ENCODE measurements at places on chromosomes 16 and 17.
A peak's percentile ranks its signal among the peaks of the same experiment; 100 is the strongest.

DNA sequence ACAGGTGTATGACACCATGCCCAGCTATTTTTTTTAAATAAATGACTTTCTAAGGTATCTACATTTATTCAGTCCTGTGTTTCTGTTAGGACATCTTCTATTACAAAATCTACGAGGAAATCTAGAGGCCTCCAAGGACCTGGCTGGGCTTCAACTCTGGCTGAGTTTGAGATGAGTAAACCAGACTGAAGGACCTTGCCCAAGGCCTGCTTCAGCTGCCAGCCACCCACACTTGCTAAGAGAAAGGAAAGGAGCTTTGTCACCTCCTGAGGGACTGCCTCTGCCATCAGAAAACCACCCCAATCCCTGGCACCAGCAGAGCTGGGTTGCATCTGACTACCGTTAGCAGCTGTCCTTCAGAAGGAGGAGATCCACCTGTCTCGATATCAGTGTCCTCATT, 1.3 kb upstream of the MYO1D start:
- DNase-seq = no peak

DNA sequence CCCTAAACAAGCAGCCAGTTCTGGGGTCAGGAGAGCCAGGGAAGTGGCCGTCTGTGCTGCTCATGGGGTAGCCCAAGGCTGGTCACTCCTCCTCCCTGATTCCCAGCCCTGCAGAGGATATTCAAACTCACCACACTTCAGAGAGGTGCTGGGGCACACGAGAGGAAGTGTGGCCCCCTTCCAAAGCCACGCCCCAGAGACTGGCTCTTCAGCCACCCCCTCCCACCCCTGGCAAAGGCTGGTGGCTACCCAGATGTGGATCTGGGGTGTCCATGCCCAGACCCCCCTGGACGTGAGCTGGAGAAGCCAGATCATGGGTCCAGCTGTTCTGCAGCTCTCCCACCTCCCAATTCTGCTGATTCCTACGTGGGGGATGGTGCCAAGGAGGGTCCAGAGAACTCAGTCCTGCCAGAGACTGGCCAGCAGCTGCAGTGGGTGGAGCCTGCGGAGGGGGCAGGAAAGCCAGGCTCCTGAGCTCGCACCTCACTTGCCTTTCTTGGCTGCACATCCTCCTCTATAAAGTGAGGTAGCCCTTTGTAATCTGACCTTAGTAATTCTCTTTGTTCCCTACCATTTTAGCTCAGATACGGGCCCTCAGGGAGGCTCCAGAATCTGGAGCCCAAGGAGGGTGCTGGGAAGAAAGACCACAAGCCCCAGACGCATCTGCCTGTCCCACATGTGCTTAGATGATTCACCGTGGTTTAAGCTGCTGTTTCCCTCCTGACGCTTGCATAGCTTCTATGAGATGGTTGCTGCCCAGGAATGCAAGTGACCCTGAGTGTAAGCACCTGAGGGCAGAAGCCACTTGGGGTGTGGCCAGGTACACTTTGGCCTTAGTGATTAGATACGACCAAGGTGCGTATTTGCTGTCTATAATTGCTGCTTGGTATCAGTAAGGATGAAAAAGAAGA, 15.3 kb downstream of the SDK2 start:
- DNase-seq = no peak

- DNase-seq = no peak
Observed at GRCh38 chr17:50311112-50311460, 34.8 kb upstream of the XYLT2 start.

GRCh38 chr17:20171741-20172365, 162.7 kb downstream of the SPECC1 start:
- DNase-seq = no peak

- no peak for DNase-seq
Observed at GRCh38 chr17:79294459-79295071, 219.9 kb downstream of the ENGASE start.

GRCh38 chr17:43758086-43758485, 505 bp downstream of the SOST start:
- no peak for DNase-seq

- no peak for DNase-seq
Observed at GRCh38 chr17:10119203-10120108, 79.0 kb downstream of the GAS7 start.

DNA sequence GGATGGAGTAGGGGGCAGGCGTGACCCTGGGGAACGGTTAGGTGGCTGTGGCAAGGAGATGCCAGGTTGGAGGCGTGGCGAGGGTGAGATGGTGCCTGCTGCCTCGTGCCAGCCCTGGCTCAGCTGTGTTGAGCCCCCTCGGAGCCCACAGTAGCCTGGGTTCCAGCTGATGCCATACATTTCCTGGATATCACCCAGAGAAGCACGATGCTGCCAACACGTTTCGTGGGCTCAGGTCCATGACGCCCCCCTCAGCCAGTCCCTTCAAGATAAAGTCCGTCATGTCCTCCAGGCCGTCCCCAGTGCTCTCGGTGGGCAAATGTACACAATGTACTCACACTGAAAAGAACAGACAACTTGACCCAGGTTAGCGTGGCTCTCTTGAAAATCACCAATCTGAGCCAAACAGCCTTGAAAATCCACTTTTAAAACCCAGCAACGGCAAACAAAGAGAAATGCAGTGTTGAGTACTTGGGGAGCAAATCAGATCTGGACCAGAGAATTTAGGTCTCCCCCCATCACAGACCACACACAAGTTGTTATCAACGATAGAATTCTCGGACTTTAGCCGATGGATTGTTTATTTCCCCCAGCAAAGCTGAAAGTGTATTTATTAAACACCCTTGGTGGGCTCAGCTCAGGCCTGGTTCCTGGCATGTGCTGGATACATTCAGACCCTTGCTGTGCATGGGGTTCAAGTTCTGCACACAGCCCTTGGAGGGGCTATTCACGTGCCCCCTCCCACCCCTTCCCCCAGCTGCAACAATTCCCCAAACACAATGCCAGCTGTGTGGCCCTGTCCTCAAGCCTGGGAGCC, 102.8 kb upstream of the PLCG2 start:
- no peak for DNase-seq

DNA sequence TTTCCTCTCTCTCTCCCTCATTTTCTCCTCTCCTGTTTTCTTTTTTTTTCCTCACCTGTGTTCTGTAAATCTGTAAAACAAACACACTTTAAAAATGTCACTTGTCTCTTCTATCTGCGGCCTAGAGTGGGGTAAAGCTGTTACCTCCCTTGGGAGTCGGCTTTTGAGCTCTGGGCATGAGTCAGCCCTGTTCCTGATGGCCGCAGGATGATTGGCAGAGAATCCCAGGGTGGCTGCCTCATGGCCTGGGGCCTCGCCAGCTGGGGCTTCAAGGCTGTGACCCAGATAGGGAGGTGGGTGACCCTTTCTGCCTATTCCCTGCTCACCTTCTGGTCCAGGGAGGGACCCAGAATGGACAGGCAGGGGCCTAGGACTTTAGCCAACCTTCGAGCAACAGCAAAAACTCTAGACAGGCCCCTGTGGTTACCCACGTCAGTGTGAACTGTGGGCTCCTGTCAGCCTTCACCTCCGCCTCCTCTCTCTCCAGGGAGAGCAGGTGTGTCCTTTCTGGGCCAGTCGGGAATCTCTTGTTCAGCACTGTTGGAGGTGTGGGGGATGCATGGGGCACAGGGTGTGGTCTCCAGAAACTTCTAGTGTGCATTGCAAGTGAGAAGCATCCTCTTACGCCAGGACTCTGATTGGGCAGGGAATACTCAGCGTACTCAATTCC, 87.4 kb downstream of the RAP1GAP2 start:
- peak; percentile 5 for DNase-seq

DNA sequence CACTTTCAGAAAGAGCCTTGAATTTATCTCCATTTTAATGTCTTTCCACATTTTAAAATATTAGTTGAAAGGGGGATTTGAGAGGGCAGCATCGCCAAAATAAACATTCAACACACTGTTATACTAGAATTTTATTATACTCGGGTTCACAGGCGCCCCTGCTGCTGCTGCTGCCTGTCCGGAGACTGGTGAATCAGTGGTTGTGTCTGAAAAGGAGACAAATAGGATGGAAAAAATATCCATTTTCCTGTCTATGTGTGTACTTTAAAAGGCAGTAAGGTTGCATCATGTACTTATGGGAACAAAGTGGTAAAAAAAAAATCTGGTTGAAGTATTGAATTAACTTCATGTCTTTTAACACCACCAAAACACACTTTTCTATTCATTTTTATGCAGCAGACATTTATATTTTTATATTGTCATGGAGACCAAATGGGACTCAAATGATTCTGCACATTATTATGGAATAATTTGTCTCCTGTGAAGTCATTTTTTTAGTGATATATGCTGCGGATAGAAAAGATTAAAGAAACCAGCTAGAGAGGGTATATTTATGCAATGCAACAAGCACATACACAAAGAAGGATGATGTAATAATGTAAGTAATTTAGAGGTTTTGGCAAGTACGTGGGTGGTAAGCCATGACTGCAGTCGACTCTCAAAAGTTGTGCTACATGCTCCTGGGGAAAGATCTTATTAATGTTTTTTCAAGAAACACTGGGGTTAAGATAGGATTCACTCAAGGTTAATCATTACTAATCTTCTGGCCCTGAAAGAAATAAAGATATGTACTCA, 759.0 kb upstream of the SOX9 start:
- DNase-seq = no peak

- DNase-seq = no peak
Observed at GRCh38 chr16:89565256-89565505, 4.7 kb downstream of the RPL13 start.

DNA sequence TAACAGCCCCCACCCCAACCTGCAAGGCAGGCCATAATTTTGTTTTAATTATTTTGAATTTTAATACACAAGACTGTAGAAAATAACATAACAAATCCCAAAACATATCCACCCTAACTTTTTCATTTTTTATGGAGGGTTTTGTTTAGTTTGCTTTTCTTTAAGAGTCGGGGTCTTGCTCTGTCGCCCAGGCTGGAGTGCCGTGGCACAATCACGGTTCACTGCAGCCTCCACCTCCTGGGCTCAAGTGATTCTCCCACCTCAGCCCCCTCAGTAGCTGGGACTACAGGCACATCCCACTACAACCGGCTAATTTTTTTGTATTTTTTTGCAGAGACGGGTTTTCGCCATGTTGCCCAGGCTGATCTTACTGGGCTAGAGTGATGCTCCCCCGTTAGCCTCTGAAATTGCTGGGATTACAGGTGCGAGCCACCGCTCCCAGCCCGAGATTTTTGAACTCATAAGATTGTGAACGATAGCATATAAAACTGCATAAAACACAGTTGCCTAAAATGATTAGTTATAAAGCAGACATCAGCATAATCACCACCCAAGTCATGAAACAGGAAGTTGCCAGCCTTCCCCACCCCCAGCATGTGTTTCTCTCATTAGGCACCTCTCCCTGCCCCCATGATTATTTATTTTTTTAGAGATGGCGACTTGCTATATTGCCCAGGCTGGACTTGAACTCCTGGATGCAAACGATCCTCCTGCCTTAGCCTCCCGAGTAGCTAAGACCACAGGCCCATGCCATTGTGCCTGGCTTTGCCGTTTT, 13.6 kb upstream of the DOC2B start:
- no peak for DNase-seq

GRCh38 chr16:5216441-5217080, 119.0 kb upstream of the EEF2KMT start:
- DNase-seq = no peak

GRCh38 chr16:84277244-84277823, 17.3 kb upstream of the WFDC1 start:
- peak; percentile 17 for DNase-seq

GRCh38 chr17:29295420-29295819, 1.5 kb upstream of the NUFIP2 start:
- no peak for DNase-seq

DNA sequence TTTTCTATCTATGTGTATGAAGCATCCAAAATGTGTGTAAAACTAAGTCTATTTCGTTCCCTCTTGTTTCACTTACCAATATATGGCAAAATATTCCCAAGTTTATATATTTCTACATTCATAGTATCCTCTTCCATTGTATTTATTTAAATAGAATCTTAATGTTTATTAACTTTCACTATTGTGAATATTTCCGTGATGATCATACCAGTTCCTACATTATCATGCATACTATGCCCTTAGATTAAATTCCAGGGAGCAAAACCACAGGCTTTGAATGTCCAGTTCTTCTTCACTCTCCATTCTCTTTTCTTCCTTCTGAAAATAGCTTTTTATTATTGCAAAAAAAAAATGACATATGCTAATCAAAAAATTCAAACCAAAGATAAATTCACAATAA, 4.0 kb downstream of the MAP2K6 start:
- DNase-seq = no peak

Measured in NCI-H1105 (cell line).